ENCODE measurements at places on chromosomes 2 and 18. TPM values are rescaled to one million over a fixed set of nuclear protein-coding genes. Genes with fewer than 3 reads are reported as not detected.

IL37 gene
- total RNA-seq = not detected

TUBB8B gene
- total RNA-seq = not detected

MDH1B gene
- total RNA-seq = not detected

ITGB6 gene
- total RNA-seq = not detected

DSC1 gene
- total RNA-seq = 1.6 TPM

DNA sequence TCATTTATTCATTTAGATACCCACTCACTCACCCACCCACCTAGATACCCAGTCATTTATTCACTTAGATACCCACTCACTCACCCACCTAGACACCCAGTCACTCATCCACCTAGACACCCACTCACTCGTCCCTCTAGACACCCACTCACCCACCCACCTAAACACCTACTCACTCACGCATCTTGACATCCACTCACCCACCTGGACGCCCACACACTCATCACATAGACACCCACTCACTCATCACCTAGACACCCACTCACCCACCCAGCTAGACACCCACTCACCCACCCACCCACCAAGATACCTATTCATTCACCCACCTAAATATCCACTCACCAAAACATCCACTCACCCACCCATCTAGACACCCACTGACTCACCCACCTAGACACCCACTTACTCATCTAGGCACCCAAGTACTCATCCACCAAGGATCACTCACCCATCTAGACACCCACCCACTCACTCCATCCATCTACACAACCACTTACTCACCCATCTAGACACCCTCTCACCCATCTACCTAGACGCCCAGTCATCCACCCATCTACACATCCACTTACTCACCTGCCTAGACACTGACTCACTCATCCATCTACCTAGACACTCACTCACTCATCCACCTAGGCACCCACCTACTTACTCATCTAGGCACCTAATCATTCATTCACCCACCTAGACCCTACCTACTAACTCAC lies 723.7 kb upstream of the RAB6C start:
- H3K27ac ChIP-seq = no peak overlapping the region
- no peaks in the 10 kb centered on the region for H3K36me3 ChIP-seq
- no peaks in the 10 kb centered on the region for H3K27me3 ChIP-seq
- no peak overlapping the region for H3K4me3 ChIP-seq
- DNase-seq = no peak
- no peaks in the 10 kb centered on the region for H3K4me1 ChIP-seq

GRCh38 chr2:151575338-151575737 lies 158.9 kb downstream of the NEB start:
- DNase-seq = no peak
- H3K4me1 ChIP-seq = no peaks in the 10 kb centered on the region
- no peaks in the 10 kb centered on the region for H3K36me3 ChIP-seq
- no peak overlapping the region for H3K27ac ChIP-seq
- H3K4me3 ChIP-seq = no peak overlapping the region

GRCh38 chr2:78977661-78978145 lies 47.8 kb upstream of the REG3G start:
- no peak overlapping the region for H3K4me3 ChIP-seq
- DNase-seq = no peak
- H3K27me3 ChIP-seq = no peaks in the 10 kb centered on the region
- no peak overlapping the region for H3K27ac ChIP-seq

DNA sequence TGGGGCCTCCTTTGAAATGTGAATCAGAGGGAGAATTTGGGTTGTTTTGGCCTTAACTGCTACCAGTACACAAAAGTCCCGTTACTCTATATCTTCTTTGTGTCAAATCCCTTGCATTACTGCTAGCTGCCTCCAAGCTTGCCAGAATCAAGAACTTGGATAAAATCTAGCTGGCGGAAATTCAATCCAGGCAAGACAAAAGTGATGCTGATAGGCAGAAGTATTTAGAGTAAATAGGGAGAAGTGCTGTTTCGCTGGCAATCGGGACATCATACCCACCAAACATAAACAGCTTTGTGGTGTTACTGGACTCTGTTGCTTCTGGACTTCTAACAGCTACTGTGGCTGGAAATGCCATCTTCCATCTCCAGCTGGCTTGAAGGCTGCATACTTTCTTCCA lies 2.5 kb downstream of the IFIH1 start:
- H3K4me3 ChIP-seq = no peak overlapping the region
- H3K27me3 ChIP-seq = no peaks in the 10 kb centered on the region
- H3K4me1 ChIP-seq = peaks cover 18% of the 10 kb centered on the region
- no peak for DNase-seq

DNA sequence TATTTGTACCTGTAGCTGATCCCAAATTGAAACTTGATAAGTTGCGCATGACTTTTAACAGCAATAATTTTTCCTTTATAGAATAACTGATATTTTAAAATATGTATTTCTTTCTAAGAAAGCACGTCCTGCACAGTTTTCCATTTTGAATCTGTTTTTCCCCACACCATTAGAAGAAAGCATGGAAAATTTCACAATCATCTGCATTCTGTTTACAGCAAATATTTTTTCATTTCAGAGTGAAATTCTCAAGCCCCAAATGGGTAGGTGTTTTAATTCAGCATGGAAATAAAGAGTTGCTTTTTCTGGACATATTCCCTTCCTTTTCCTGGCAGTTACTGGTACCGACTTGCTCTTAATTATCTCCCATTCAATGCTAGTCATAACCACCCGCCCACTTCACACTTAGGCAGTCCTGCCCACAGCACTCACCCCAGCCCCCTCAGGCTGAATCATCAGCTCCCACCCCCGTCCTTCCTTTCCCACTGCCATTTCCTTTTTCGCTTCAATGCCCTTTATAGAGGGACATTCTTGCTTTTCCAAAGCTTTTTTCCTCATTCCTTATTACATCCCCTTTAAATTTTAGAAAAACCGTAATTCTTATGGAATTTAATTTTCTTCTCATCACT lies 89.2 kb upstream of the GLS start:
- H3K36me3 ChIP-seq = no peaks in the 10 kb centered on the region
- H3K4me1 ChIP-seq = no peaks in the 10 kb centered on the region
- no peak for DNase-seq
- no peak overlapping the region for H3K27ac ChIP-seq

GRCh38 chr18:2204736-2205135 lies 366.6 kb downstream of the METTL4 start:
- no peaks in the 10 kb centered on the region for H3K36me3 ChIP-seq
- no peaks in the 10 kb centered on the region for H3K4me1 ChIP-seq
- no peak overlapping the region for H3K27ac ChIP-seq
- no peak overlapping the region for H3K4me3 ChIP-seq

DNA sequence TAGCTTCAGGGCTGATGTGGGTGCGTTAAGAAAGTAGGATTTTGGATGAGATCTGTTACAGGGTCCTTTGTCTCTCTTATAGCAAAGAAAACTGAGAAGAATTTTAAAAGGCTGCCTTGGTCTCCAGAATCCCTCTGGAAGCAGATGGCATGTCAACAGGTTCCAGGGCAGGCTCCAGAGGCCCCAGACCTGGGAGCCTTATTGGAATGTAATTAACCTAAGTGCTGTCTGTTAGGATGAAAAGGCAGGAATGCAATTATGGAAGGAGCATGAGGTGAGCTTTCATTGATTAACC lies 97.2 kb upstream of the PKDCC start:
- H3K4me1 ChIP-seq = no peaks in the 10 kb centered on the region
- DNase-seq = no peak
- H3K4me3 ChIP-seq = no peak overlapping the region
- H3K27ac ChIP-seq = no peak overlapping the region
- H3K36me3 ChIP-seq = no peaks in the 10 kb centered on the region

- no peaks in the 10 kb centered on the region for H3K36me3 ChIP-seq
- peaks cover under 1% of the 10 kb centered on the region for H3K27me3 ChIP-seq
- DNase-seq = no peak
Observed at GRCh38 chr2:109560265-109560664, 53.5 kb downstream of the SEPTIN10 start.

DNA sequence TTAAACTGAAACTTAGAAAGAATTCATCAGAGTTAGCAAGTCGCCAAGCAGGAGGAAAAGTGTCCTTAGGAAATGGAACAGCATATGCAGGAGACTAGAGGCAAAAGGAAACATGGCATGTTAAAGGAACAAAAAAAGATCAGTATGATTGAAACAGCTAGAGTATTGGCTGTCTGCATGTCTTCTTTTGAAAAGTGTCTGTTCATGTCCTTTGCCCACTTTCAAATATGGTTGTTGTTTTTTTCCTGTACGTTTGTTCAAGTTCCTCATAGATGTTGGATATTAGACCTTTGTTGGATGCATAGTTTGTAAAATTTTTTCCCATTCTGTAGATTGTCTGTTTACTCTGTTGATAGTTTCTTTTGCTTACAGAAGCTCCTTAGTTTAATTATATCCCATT lies 161.6 kb downstream of the NR4A2 start:
- no peaks in the 10 kb centered on the region for H3K4me1 ChIP-seq
- no peak overlapping the region for H3K27ac ChIP-seq
- H3K36me3 ChIP-seq = no peaks in the 10 kb centered on the region
- H3K4me3 ChIP-seq = no peak overlapping the region

All from T-cell (primary cell).